ENCODE measurements at places on chromosomes 2 and 18.

DNA sequence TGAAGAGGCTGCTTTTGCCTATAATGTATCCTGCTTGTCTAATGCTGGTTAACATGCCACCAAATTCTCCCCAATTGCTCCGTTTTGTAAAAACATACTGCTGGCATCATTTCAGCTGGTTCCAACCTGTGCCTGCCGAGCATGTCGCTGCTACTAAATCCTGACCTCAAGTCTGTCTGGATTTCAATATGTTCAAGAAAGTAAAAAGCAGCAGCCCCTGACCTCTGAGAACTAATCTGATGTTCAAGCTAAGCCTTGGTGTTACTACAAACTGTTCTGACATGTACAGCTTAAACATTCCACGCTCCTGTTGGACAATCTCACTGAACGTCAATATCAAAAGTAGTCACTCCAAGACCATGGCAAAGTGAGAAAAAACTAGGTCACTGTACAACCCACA lies 46.3 kb downstream of the SFT2D3 start:
- DNase-seq, result no peak

DNA sequence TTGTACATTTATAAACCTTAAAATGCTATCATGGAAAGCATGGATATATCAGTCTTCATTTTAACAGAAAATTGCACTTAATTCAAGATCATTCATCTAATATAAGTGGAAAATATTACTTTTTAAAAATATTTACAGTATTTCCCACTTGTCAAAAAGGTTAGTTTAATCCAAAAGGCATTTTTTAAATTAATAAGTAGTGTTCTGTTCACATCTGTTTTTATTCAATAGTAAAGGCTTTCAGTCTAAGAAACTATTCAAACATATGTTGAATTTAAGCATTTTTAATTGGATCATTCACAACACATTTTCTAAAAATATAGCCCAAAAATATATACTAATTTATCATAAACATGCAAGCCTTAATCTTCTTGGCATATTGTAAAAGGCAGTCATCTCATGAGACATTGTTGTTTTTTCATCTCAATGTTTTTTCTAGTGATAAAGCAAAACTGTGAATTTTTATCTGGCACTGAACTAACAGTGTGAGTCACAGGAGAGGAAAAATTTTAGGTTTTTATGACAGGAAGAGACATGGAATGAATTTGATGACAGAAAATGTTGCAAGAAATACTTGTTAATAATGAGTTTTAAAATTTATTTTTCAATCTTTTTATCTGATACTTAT lies 1642.5 kb upstream of the TMEFF2 start:
- no peak for DNase-seq

GRCh38 chr2:215843579-215843978 lies 169.8 kb downstream of the MREG start:
- no peak for DNase-seq

DNA sequence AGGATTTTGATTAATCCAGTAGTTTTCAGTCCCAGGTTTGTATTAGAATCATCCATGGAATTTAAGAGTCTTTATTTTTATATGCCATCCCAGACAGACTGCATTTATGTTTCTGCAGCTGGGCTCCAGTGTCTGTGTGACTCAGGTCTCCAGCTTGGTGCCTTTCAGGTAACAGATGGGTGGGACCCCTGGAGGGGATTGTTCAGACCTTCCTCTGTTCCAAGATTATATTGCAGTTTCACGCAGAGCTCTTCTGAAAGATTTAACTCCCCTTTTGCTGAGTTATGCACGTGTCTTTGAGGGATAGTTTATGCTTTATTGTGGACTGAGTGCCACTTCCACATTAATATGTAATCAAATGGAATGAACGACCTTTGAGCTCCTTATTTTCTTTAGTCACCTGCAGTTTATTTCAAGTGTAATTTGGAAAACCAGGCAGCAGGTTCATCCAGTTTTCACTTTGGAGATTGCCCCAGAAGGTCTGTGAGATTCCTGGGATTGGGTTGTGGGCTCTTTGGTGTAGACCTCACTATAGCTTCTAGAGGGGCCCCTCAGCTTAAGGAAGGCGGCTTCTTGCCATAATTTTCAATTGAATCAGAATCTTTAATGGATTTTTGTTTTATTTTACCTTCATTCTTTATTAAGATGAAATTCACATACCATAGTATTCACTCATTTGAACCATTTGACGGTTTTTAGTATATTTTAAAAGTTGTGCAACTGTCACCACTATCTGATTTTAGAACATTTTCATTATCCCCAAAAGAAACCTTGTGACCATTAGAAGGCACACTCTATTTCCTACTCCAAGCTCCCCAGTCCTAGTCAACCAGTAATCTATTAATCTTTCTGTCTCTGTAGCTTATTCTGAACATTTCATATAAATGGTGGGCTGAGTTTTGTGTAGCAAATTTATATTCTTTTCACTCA lies 135.0 kb downstream of the WDSUB1 start:
- DNase-seq, result no peak

- DNase-seq, result no peak
Observed at GRCh38 chr2:128314348-128315121, 4.1 kb downstream of the HS6ST1 start.

GRCh38 chr18:74337155-74337911 lies 21.7 kb downstream of the C18orf63 start:
- no peak for DNase-seq

GRCh38 chr2:37344453-37345361 lies at the start of gene QPCT:
Gene QPCT (plus strand): TSS chr2:37344630. CDS start chr2:37344732, 102 bp downstream.
- peak; percentile 62 for DNase-seq

DNA sequence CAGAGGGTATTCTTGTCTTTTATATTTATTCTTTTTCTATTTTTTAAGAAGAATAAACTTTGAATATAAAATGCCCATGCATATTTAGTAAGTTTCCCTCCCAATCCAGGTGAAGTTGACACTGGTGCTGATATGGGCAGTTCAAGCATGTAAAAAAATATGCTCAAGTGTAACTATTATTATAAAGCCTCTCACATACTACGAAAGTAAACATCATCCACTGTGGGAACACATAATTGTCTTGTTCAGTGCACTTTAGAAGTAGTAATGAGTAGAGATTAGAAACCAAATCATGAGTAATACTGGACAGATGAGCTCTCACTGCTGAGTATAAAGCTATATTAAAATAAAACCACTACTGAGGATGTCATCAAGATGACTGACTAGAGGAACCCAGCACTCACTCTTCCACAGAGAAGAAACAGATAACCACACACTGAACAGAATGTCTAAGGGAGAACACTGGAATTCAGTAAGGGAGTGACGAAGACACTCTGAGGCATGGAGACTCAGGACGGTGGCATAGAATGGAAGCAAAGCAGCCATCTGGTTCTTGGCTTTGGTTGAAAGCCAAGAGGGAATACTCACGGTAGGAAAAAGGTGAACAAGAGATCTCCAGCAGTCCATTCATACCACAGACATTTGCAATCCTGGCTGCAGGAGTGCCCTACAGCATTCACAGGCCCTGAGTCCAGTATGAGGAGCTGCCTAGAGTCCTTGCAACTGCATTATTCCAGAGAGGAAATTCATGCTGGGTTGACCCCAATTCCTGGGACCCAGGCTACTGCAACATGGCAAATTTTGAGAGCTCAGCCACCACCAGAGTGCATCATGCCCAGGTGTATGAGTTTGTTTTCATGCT lies 9.5 kb upstream of the FAM110C start:
- DNase-seq, result no peak

DNA sequence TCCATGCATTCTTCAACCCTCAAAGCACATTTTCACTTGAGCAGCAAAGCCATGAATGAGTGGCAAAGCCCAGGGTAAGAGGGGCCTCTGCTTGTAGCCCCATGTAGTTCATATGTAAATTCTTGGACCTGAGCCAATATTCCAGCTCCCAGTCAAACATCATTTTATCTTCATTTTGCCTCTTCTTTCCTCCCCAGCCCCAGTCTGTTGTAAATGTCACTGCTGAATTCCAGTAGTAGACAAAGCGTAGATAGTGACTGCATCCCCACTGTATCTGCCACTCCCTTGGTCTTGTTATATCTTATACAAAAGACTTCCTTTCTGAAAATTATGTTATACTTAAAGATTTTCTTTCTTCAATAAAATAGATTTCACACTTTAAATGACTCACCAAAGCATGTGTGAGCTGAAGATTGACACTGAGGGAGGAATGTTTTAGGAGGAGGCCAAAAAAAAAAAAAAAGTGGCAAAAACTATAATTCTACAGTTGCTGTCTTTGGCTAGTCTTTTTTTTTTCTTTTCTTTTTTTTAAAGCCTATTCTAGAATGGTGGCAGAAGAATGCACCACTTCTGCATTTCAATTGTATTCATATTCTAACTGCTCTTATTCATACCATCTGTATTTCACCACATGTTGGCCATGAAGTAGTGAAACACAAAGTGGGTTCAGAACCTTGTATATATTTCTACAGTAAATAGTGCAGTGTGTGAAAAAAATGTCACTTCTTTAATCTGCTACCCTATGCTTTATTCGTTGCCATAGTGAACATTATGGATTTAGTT lies 306.1 kb downstream of the CPS1 start:
- DNase-seq, result no peak

- no peak for DNase-seq
Observed at GRCh38 chr2:161243312-161243711, 64.9 kb upstream of the PSMD14 start.

GRCh38 chr2:19292007-19292406 lies 66.4 kb downstream of the OSR1 start:
- DNase-seq, result no peak

DNA sequence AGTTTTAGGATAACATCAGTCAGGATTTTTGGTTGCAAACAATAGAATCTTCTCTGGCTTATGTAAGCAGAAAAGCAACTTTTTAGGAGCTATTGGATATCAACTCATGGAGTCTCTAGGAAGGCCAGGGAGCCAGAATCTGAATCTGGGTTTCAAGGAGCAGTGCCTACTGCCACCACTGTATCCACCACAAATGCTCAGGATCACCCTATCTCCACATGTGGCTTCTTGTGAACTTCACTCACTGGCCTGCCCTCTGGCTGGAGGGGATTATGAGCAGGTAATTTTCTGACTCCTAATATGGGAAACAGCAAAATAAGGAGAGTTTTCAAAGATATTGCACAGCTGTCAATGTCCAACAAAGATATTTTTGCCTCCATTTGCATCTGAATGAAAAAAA lies 142.9 kb downstream of the PKP4 start:
- DNase-seq, result no peak

DNA sequence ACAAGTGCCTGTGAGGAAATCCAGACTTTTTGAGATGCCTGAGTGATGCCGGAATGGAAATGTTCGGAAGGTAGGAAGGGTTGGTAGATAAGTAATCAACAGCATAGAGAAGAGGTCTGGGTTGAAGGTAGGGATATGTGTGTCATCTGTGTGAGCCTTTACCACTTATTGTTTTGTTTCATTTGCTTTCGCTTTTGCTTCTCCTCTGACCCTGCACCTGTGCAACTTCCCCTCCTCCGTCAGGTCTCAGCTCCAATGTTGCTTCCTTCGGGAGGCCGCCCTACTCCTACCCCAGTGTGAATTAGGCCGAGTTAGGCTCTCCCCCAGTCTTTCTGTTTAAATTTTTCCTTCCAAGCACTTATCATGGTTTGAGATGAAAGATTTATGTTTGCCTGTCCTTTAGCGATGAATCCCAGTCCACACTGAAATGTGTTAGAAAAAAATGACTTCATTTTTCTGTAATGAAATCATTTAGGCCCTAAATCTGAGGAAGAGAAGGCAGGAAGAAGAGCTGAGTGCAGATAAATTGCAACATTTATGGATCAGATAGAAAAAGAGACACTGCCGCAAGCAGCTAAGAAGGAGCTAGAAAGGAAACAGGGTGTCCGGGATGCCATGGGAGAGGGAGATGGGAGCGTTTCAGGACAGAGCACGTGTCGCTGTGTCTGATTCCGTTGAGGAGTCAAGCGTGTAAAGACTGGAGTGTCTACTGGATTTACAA lies 139.6 kb upstream of the PELI1 start:
- DNase-seq, result no peak

DNA sequence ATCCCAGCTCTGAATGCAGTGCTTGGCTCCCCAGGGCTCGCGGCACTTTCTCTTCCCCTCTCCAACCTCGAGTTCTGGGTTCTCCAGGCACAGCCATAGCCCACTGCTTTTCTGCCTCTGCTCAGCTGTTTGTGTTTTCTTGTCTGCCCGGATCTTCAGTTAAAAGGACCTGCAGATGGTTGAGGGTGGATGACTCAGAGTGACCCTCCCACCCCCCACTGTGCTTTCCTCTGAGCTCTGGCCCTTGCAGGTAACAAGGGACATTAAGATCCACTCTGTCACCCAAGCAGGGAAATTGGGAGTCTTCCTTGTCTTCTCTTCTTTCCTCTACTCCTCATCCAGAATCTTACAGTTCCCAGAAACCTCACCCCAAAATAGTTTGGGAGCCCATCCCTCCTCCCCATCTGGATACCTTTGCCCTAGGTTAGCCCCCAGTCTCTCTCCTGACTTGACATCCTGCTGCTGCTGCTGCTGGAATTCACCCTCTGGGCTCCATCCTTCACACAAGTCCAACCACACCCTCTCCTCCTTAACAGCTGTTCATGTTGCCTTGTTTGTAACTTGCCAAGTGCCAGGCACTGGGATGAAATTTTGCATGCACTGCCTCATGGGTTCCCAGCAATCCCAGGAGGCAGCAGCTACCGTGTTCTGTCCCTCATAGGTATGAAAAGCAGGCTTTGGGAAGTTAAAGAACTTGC lies 157.9 kb upstream of the TTC39C start:
- no peak for DNase-seq

GRCh38 chr18:3213300-3214059 lies 6.3 kb downstream of the MYOM1 start:
- no peak for DNase-seq

DNA sequence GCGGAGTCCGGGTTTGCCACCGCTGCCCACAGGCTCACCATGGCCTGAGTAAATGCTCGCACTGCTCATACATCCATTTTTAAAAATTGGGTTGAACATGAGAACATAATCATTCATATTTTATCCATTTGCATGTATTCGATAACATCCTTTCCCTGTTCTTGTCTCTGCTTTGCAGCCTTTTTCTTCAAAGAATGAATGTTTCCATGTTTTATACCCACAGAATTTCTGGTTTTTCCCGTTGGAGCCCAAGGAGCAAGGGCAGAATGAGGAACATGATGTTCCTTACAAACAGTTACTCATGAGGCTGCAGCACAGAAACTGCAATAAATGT lies 146.5 kb downstream of the CCDC74A start:
- DNase-seq, result no peak

- no peak for DNase-seq
Observed at GRCh38 chr2:194706179-194706578, 950.8 kb upstream of the SLC39A10 start.

DNA sequence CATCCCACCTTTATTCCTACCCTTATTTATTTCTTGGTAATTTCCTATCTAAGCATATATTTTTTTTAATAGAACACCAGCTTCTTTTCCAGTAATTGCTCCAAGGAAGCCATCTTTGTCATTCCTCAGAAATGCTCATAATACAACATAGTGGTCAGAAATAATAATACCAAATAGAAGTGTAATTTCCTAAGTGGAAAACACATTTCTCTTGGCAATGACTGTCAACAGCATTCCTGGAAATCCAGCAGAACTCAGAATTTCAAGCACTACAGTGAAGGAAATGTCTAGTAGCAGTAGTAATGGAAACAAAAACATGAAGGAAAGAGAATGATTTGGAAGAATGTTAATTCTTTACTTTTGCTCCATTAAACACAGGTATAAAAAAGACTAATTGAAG lies 56.6 kb downstream of the GDF7 start:
- DNase-seq, result no peak

All from stimulated activated CD4-positive, alpha-beta T cell treated with anti-CD3 and anti-CD28 coated beads, Interleukin-4, amount 100 ng/mL, for 4 hours (primary cell).